ENCODE measurements at places on chromosomes 12 and 14.

- DNase-seq = no peak
These were observed 161.0 kb downstream of the SAMD4A start for GRCh38 chr14:54727929-54728328.

DNA sequence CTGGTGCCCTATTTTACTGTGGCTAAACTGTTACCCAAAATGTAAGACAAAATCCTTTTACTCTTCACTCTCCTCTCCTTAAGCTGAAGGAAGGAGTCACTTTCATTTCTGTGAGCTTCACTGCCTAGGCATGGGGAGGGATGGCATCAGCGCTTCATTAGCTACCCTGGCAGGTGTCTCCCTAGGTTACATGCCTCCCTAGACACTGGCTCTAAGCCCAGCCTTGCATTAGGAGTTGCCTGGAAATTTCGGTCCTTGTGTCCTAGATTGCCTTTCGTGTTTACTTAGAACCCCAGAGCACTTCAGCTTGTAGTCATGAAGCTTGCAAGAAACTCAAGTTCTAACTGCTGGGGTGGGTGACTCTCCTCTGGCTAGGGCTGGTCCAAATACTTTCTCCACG lies 520.5 kb upstream of the STXBP6 start:
- no peak for DNase-seq

DNA sequence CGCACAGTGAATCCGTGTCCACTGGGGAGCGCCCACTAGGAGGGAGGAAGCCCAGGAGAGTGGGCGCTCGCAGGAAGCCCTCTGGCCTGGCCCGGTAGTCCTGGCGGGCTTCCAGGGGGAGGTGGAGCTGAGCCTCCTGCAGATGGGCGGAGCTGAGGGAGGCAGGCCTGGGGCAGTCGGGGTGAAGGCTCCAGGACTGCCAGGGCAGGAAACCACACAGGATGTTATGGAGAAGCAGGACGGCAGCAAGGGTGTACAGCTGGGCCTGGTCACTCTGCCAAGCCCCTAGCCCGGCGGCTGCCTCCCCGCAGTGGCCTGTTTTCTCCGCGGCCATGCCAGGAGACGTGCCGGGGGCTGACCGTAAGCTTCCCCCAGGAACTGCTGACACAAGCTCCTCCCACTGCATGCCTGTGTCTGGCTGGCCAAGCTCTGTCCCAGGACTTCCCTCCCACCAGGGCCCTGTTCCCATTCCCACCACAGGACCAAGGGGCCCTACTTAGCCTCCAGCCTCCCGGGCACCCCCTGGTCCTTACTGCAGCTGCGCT lies 143.4 kb upstream of the C14orf180 start:
- DNase-seq = no peak

DNA sequence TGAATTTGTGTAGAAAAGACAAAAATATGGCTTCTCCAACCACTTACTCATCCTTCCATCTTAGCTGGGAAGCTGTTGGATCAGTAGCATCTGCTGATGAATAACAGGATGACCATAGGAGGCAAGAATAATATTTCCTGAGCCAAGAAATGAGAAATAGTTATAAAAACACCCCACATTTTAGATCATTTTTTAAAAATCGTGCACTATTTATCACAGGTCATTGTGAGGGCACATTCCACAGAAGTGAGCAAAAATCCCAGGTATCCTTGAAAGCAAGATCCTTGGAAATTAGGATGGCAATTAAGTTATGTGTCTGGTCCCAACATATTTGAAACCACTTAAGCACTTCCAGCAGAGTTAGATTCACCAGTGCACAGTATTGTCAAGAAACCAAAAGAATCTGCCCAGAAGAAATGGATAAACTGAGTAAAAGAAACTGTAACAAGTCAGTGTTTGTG lies 8.4 kb downstream of the FAR2 start:
- peak; percentile 2 for DNase-seq

DNA sequence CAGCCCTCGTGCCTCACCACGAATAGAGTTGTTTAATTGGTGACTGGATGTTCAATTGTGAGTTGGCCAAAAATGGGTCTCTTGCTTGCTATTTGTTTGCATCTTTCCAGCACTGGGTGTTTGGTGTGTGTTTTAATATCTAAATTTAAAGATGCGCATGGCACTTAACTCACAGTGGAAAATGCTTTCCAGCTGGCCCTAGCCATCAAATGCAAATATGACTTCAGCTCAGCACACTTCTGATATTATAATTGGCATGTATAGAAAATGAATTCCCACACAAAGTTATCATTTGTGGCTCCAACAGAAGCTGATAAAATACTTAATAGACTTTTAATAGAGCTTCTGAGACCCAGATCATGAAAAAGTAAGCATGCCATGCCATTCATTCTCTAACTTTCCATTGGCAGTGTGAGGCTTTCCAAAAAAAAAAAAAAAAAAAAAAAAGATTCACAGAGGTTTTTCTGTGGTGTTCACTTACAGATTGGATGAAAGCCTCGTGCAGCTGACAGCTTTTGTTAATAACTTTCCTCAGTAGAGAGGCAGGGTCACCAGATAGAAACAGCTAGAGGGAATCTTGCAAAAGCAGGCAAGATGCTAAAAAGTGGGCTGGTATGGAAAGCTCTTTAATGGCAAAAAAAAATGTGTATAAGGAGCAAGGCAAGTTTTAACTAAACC lies 425.2 kb downstream of the GALC start:
- DNase-seq = no peak

- DNase-seq = no peak
These were observed 81.9 kb upstream of the CCND2 start for GRCh38 chr12:4191642-4192041.

DNA sequence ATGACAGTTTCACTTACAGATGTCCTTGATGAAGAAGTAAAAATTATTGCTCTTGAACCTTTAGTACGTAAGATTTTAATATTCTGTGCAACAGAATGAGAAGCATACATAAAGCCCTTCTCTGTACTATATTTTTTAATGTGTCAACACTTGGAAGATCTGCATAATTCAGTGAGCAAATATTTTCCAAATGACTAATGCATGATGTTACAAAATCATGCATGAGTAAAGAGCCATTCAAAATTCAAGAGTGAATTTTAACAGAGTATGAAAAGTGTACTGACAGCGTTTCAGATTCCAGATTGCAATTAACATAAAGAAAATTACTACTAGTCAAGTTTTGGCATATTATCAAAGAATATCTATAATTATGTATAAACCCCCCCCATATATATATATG lies 101.4 kb upstream of the BBS10 start:
- no peak for DNase-seq

Measured in keratinocyte (primary cell).